ENCODE measurements at places on chromosomes 2 and 18. TPM values are rescaled to one million over a fixed set of nuclear protein-coding genes. Genes with fewer than 3 reads are reported as not detected.

DNA sequence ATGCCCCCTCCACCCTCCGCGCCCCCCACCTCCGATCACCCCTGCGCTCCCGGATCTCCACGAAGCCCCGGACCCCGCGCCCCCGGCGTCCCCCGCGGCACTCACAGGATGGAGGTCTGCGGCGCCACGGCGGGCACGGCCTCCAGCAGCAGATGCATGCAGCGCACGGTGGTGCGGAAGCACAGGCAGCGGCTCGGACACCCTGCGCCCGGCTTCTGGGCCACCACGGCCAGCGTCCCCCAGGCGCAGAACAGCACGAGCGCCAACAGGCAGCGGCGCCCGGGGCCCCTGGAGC lies 217 bp downstream of the PXDN start:
- H3K4me3 ChIP-seq, result peak overlapping the region; percentile 67
- peaks cover 18% of the 10 kb centered on the region for H3K27me3 ChIP-seq
- peaks cover 3% of the 10 kb centered on the region for H3K4me1 ChIP-seq
- H3K27ac ChIP-seq, result peak overlapping the region; percentile 75

PRKAG3 gene
- not detected for total RNA-seq

DNA sequence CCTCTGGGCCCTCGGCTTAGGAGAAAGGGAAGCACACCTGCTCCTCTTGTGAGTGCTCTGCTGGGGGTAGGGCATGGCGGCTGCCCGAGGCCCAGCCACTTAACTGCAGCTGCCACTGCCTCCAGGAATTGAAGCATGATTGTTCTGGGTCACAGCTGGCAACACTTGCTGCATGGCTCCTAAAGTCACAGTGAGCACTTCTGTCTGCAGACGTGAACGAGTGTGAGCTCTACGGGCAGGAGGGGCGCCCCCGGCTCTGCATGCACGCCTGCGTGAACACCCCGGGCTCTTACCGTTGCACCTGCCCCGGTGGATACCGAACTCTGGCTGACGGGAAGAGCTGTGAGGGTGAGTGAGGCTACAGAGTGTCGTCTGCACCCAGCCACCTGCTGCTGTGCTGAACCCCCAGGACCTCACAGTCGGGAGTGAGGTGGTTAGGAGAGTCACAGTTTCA lies 44.4 kb downstream of the FBLN7 start:
- peaks cover 9% of the 10 kb centered on the region for H3K27me3 ChIP-seq
- no peak overlapping the region for H3K27ac ChIP-seq
- no peak overlapping the region for H3K4me3 ChIP-seq
- DNase-seq, result no peak

DNA sequence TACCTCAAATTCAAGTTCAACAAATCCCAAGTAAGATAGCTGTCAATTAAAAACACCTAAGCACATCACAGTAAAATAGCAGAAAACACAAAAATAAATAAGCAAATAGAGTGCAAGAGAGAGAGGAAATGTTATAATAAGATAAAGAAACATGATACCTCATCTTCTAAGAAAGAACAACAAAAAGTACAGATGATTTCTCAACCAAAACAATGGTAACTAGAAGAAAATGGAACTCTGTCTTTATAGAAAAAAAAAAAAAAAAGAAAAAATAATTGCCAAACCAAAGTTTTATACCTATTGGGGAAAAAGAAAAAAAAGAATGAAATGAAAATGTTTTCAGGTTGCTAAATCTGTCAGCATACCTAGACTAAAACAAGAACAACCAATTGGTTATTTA lies 1253.5 kb upstream of the CDH2 start:
- H3K27me3 ChIP-seq, result no peaks in the 10 kb centered on the region
- no peak for DNase-seq
- H3K27ac ChIP-seq, result no peak overlapping the region
- H3K36me3 ChIP-seq, result no peaks in the 10 kb centered on the region
- H3K4me1 ChIP-seq, result no peaks in the 10 kb centered on the region
- no peak overlapping the region for H3K4me3 ChIP-seq

UGT1A9 gene
- total RNA-seq, result not detected

GRCh38 chr2:151760139-151760650 lies 25.9 kb upstream of the NEB start:
- H3K4me3 ChIP-seq, result no peak overlapping the region
- H3K27ac ChIP-seq, result no peak overlapping the region
- no peak for DNase-seq
- H3K4me1 ChIP-seq, result peaks cover 3% of the 10 kb centered on the region

DNA sequence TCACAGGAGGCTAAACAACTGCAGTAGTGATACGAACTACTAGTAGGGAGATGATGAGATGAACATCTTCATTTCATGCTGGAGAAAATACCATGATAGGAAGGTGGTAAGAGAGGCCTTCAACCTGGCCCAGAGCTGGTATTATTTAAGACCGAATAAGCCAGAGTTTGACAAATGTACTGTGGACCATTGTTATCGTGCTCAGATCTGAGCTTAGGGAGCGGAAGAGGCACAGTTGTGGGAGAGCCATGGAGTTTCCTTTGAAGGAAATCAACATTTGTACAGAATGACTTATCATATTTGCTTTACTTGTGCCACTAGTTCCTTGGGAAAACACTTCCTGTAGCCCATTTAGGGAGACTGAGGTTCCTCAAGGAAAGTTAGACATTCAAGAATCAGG lies 260.6 kb upstream of the TNP1 start:
- H3K27ac ChIP-seq, result no peak overlapping the region
- no peak for DNase-seq
- H3K36me3 ChIP-seq, result no peaks in the 10 kb centered on the region
- H3K27me3 ChIP-seq, result no peaks in the 10 kb centered on the region
- H3K4me3 ChIP-seq, result no peak overlapping the region

DNA sequence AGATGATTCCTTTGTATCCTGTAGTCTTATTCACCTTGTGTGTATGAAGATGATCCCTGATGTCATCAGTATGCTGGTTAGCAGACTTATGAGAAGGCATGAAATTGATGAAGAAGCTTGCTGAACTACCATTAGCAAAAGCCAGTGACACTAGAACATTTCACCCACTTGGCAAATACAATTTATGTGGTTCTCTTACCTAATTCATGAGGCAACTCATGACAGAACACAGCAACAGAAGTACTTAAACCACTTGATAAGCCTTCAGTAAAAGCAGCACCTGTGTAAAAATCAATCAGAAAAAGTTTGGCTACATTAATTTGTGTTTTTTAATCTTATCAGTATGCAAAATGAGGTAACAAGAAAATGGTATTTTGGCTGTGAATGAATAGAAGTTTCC lies 16.8 kb downstream of the SLC39A6 start:
- peaks cover 51% of the 10 kb centered on the region for H3K36me3 ChIP-seq
- no peaks in the 10 kb centered on the region for H3K4me1 ChIP-seq
- no peak overlapping the region for H3K27ac ChIP-seq
- H3K4me3 ChIP-seq, result no peak overlapping the region
- no peaks in the 10 kb centered on the region for H3K27me3 ChIP-seq
- DNase-seq, result no peak

SCN3A gene
- 2.1 TPM for total RNA-seq

GRCh38 chr2:109562421-109562820 lies 51.3 kb downstream of the SEPTIN10 start:
- peaks cover 51% of the 10 kb centered on the region for H3K36me3 ChIP-seq
- H3K4me3 ChIP-seq, result no peak overlapping the region
- no peaks in the 10 kb centered on the region for H3K27me3 ChIP-seq
- DNase-seq, result no peak

SLC11A1 gene
- 302 TPM for total RNA-seq

UGT1A1 gene
- not detected for total RNA-seq

DNA sequence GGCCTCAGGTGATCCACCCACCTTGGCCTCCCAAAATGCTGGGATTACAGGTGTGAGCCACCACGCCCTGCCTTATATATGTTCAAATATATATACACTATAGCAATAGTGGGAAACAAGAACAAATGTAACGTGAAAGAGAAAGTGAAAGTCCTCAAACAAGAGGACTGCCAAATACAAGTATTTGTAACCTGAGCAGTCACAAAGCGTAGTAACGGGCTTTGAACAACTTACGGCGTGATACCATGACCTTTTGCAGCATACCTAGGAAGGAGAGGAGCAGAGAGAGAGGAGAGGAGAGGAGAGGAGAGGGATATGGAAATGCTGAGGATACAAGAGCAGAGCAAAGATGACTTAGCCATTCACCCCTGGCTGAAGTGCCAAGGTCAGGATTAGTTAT lies 113.8 kb upstream of the RGPD4 start:
- no peaks in the 10 kb centered on the region for H3K4me1 ChIP-seq
- H3K27ac ChIP-seq, result no peak overlapping the region
- H3K27me3 ChIP-seq, result no peaks in the 10 kb centered on the region
- DNase-seq, result no peak
- H3K36me3 ChIP-seq, result no peaks in the 10 kb centered on the region

GRCh38 chr18:31679133-31679742 lies 5.1 kb downstream of the B4GALT6 start:
- DNase-seq, result no peak
- H3K27ac ChIP-seq, result no peak overlapping the region
- H3K4me1 ChIP-seq, result no peaks in the 10 kb centered on the region
- peaks cover 17% of the 10 kb centered on the region for H3K27me3 ChIP-seq
- no peak overlapping the region for H3K4me3 ChIP-seq
- H3K36me3 ChIP-seq, result no peaks in the 10 kb centered on the region

DNA sequence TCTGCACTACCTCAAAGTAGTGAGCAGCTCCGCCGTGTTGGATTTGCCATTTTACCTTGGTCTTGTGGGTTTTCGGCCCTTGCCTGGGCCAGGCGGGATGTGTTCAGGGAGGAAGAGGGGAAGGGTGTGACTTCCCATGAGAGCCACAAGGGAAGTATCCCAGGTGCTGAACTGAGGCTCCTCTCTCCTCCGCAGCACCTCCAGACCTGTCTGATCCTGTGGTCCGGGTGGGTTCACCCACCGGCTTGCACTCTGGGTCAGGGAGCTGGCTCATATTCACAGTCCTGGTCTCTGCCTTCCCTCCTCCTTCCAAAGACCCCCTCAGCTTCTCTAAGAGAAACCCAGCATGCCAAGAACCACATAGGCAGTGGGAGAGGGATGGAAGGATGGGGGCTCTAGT lies 235.8 kb downstream of the SEPTIN10 start:
- no peak overlapping the region for H3K4me3 ChIP-seq
- peak; percentile 46 for DNase-seq
- no peaks in the 10 kb centered on the region for H3K27me3 ChIP-seq
- no peak overlapping the region for H3K27ac ChIP-seq
- peaks cover 9% of the 10 kb centered on the region for H3K4me1 ChIP-seq

- DNase-seq, result no peak
- H3K27ac ChIP-seq, result no peak overlapping the region
- H3K4me3 ChIP-seq, result no peak overlapping the region
- H3K4me1 ChIP-seq, result peaks cover 25% of the 10 kb centered on the region
- H3K36me3 ChIP-seq, result no peaks in the 10 kb centered on the region
Measured at GRCh38 chr2:85183479-85183878, 50.3 kb downstream of the TCF7L1 start.

EFR3B gene
- total RNA-seq, result 10.7 TPM
